ENCODE measurements at places on chromosomes 16 and 17.

- no peak for DNase-seq
These were observed 10.0 kb downstream of the C1QTNF1 start for GRCh38 chr17:79033741-79034501.

- no peak for DNase-seq
These were observed 19.8 kb downstream of the MAPT start for GRCh38 chr17:45914047-45914717.

DNA sequence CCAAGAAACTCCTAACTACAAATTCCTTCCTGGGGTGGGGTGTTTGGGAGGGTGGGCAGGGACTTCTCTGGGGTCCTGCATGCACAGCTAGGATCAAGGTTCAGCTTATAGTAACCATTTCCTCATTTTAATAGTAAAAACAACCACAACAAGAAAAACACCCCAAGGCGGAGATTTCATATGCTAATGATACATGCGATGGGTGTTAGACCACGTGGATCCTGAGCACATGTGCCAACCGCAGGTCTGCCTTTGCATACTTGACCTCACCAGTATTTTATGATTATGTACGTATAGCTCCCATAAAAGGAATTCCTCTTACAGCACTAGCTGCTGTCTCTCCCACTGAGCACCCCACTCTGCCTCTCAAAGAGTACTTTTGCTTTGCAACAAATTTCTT is 1.9 kb downstream of the KRTAP4-11 start:
- DNase-seq, result no peak

- DNase-seq, result no peak
These were observed 75.9 kb downstream of the USP22 start for GRCh38 chr17:20966870-20967269.

DNA sequence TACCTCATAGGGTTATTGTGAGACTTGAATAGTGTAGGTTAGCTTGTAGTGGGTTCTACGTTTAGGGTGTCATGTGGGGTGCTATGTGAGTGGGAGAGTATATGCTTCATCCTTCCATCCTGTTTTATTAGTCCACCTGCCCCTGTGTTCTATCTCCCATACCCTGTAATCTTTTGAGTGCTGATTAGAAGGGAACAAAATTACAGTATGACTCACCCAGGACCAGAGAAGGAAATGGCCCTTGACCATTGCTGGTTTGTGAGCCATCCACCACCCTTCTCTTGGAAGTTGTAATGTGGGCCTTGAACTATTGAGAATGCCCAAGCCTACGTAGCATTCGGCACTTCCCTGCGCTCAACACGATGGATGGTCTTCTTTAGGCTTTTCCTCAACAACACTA is 17.1 kb downstream of the SAP30BP start:
- no peak for DNase-seq

Data from CD4-positive, alpha-beta T cell treated with Interleukin-4 for 4 hours (primary cell).